Left cardiac atrium (tissue), 4 donors: ENCODE measurements at places on chromosomes 2 and 18.

GRCh38 chr2:17894005-17894404 is 15.5 kb downstream of the KCNS3 start:
- no peak for DNase-seq

GRCh38 chr2:96866149-96866548 is 3.7 kb downstream of the SEMA4C start:
- DNase-seq = no peak

GRCh38 chr18:692824-693223 is 19.6 kb downstream of the ENOSF1 start:
- DNase-seq = no peak

- DNase-seq = no peak
Observed at GRCh38 chr18:38575648-38576047, 1010.0 kb upstream of the CELF4 start.

- DNase-seq = no peak
Observed at GRCh38 chr2:69292256-69292655, 94.8 kb downstream of the GFPT1 start.

DNA sequence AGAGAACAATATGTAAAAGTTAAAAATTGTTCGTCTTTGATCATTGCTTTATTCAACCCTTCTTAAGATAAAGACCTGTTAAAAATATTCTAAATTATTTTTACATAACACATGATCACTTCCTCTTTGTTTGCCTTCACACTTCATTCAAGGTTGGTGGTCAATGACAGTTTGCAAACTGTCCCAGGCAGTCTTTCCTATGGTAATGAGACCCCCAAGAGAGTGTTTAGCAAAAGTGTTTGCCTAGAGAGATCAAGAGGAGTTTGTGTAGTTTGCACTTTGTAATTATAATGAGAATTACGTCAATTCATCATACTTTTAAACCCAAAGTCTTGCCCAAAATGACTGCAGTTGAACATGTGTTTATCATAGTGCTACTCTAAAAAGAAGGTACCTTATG is 77.2 kb upstream of the ABCA12 start:
- no peak for DNase-seq
